RWPE2 (cell line): ENCODE measurements at places on chromosomes 7 and 10.
A peak's percentile ranks its signal among the peaks of the same experiment; 100 is the strongest.

DNA sequence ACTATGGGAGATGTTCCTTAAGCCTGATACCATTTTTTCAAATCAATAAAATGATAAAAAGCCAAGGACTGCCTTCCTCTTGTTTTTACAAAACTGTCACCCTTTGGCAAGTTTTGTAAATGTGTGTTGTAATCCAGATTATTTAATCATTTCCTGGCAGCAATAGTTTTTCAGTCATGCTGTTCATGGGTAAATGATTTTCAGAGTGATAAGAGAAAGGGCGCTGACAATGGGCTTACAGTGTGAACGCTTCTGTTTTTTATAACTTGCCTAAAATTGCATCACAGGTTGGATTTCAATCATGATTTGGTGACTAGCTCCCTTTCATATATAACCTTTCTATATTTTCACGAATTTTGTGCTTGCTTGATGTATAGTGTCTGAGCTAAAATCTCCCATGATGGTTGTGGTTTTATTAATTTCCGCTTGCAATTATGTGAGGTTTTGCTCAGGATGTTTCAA lies 19.0 kb upstream of the DMBT1 start:
- no peak overlapping the region for H3K4me3 ChIP-seq
- H3K27me3 ChIP-seq = no peaks in the 10 kb centered on the region
- no peaks in the 10 kb centered on the region for H3K36me3 ChIP-seq

GRCh38 chr7:100895956-100896731 lies 456 bp upstream of the ACHE start:
- peaks cover 8% of the 10 kb centered on the region for H3K4me1 ChIP-seq
- DNase-seq = no peak
- H3K4me3 ChIP-seq = peak overlapping the region; percentile 8
- no peak overlapping the region for H3K27ac ChIP-seq
- no peaks in the 10 kb centered on the region for H3K36me3 ChIP-seq

DNA sequence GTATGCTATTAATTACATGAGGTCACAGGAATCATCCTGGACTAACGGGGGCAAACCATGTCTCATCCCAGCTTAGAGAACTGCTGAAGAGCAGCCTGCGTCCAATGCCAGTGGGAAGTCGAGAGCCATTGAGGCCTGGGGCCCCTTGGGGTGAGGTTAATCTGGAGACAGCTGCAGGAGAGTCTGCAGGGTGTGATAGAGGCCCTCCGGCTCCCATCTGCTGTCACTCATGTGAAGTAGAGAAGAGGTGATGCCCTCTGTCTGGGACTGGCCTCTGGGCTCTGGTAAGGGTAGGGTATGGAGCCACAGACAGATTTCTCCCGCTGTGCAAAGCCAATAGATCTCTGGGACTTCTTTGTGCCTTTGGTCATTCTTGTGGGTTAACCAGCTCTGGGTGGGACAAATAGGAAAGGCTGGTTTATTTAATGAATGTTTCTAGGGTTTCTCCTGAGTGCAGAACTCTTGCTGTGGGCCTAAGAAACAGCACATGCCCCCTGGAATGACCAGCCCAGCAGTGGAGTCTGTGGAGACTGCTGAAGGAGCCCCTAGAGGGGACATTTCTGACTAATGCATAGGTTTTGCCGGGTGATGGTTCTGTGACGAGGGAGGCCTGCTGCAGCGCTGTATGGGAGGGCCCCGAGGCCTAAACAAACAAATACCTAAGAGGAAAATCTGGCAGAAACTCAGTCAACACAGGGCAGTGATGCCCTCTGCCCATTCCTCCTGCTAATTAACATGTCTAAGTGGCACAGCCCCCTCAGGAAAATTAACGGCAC lies 34.5 kb downstream of the CRHR2 start:
- H3K4me3 ChIP-seq = no peak overlapping the region
- no peak for DNase-seq
- H3K36me3 ChIP-seq = peaks cover 3% of the 10 kb centered on the region; the same call in 1 of the 2 replicates

DNA sequence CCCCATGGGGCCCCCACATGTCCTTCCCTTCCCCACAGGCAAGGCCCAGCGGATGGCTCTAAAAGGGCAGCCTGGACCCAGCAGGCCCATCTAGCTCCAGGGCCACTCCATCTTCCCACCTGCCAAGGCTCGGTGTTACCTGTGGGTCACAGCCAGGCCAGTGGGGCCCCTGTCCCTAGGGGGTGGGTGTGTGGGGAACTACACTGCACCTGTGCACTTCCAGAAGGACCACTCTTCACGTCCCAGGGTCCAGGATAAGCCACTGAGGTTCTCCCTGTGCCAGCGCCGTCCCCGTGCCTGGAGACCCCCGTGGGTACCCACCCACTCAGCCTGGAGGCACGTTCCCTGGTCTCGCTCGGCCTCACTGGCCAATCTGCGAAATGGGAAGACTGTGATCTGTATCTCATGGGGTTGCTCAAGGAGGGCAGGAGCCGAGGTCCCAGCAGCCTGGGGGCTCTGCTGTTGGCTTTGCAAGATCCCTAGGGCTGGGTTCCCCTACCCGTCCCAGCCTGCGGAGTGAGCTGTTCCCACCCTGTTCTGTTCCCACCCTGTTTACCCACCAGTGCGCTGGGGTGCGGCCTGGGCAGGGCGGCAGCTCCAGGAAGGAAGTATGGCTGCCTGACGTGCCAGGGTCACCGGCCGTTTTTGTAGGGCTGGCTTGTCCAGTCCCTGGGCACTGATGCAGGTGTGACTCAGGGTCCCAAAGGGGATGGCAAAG lies 4.6 kb downstream of the PWWP2B start:
- no peaks in the 10 kb centered on the region for H3K27me3 ChIP-seq
- peaks cover 13% of the 10 kb centered on the region for H3K36me3 ChIP-seq
- H3K4me1 ChIP-seq = peaks cover 12% of the 10 kb centered on the region
- H3K27ac ChIP-seq = no peak overlapping the region
- no peak overlapping the region for H3K4me3 ChIP-seq
- DNase-seq = no peak

DNA sequence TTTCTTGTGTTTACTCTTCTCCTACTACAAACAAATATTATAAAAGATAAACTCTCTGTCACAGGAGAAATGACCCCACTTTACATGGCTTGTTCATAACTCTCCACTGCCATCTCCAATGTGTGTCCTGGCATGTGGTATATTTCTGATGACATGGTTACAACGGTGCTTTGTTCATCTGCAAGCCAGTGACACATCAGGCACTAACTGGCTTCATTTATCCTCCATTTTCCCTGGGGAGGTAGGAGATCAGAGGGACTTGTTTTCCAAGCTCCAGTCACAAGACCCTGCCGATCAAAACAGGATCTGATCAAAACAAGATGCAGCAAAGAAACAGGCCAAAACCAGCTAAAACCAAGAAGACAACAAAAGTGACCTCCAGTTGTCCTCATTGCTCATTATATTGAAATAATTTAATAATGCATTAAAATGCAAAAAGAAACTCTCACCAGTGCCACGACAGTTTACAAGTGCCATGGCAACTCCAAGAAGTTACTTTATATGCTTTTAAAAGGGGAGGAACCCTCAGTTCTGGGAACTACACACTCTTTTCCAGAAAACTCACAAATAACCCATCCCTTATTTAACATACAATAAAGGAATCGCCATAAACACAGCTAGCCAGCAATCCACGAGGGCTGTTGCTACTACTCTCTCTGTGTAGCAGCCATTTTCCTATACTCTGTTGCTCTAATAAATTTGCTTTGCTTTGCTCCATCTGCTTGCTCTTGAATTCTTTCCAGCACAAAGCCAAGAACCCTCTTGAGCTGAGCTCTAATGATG lies 224.2 kb downstream of the XPNPEP1 start:
- H3K4me3 ChIP-seq = no peak overlapping the region
- no peak overlapping the region for H3K27ac ChIP-seq
- H3K4me1 ChIP-seq = no peaks in the 10 kb centered on the region
- H3K27me3 ChIP-seq = no peaks in the 10 kb centered on the region
- H3K36me3 ChIP-seq = no peaks in the 10 kb centered on the region

DNA sequence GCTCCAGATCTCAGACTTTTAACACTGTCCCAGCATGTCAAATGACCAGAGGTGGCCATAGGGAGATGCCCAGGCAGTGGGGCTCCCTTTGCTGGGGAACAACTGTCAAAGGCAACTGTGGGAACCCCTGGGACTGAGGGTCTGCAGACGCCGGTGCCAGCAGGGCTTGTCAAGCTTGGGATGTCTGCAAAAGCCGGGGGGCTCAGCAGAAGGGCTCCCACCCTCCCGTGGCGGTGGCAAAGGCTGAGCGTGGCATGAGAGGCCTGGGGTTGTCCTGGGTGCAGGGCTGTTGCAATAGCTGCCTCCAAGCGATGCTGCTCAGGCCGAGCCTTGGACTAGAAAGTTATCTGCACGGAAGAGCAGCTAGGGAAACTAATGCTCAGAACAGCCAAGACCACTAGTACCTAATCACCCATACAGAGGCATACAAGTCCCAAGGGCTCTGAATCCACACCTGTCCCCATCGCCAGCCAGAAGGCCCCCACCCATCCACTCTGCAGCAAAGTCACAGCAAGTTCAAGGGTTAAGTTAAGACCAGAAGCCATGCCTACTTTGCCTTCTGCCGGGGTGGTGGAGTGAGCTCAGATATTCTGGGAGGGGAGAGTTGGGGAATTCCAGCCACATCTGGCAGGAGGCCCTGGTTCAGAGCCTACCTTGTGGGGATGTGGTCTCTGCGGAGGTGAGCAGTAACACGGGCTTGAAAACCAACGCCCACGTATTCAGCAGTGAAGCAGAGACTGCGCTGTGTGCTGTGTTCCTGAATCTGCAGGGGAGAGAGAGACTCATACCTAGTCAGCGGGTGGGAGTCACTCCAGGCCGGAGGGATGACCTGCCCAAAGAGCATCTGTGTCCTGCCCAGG lies 4.6 kb downstream of the SH2B2 start:
- no peaks in the 10 kb centered on the region for H3K36me3 ChIP-seq
- no peaks in the 10 kb centered on the region for H3K4me1 ChIP-seq
- H3K27me3 ChIP-seq = no peaks in the 10 kb centered on the region
- peak; percentile 56 for DNase-seq
- H3K4me3 ChIP-seq = no peak overlapping the region
- H3K27ac ChIP-seq = no peak overlapping the region

GRCh38 chr7:37247861-37248260 lies 200.8 kb downstream of the ELMO1 start:
- H3K27me3 ChIP-seq = peaks cover 6% of the 10 kb centered on the region
- no peaks in the 10 kb centered on the region for H3K36me3 ChIP-seq
- no peak overlapping the region for H3K4me3 ChIP-seq
- H3K4me1 ChIP-seq = no peaks in the 10 kb centered on the region
- DNase-seq = no peak

- no peak overlapping the region for H3K27ac ChIP-seq
- no peaks in the 10 kb centered on the region for H3K4me1 ChIP-seq
- H3K4me3 ChIP-seq = no peak overlapping the region
- no peaks in the 10 kb centered on the region for H3K27me3 ChIP-seq
- no peaks in the 10 kb centered on the region for H3K36me3 ChIP-seq
Measured at GRCh38 chr7:38934051-38934450, 25.1 kb upstream of the VPS41 start.

DNA sequence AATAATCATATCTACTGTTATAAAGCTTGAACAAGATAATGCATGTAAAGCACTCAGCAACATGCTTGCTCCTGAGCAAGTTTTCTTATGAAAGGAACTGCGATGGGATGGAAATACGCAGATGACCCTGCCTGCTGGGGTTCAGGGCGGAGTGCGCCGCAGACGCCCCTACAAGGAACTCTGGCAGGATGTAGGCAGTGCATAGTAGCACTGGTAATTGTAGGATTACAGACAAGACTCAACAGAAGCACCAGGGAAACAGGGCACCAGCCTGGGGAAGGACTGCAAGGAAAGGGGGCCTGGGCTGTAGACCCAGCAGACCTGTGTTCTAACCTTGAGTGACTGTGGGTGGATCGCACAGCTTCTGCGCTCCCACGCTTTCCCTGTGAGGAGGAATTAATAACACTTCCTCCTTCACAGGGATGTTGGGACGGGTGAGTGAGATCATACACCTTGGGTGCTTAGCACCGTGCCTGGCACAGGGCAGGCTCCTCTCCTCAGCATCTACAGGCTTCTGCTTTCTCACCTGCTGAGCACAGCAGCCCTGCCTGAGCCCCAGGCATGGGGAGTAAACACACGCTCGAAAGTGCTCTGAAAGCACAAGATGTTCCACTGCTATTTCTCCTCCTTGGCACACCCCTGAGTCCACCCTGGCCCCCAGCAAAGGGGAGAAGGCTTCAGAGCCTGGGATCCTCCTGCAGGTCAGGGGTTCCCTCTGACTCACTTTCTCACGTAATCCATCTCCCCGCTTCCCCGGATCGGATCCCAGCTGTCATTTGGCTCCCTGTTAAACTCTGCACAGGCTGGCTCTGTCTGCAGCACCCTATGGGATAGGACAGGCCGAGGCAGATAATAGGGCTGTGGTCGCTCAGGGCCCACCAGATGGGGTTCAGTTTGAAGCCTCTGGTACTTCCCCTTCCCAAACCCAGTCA lies 19.2 kb downstream of the ITPRIP start:
- no peaks in the 10 kb centered on the region for H3K27me3 ChIP-seq
- peak overlapping the region; percentile 99 for H3K27ac ChIP-seq
- peaks cover 25% of the 10 kb centered on the region for H3K36me3 ChIP-seq
- DNase-seq = peak; percentile 18
- H3K4me3 ChIP-seq = no peak overlapping the region
- peaks cover 61% of the 10 kb centered on the region for H3K4me1 ChIP-seq

DNA sequence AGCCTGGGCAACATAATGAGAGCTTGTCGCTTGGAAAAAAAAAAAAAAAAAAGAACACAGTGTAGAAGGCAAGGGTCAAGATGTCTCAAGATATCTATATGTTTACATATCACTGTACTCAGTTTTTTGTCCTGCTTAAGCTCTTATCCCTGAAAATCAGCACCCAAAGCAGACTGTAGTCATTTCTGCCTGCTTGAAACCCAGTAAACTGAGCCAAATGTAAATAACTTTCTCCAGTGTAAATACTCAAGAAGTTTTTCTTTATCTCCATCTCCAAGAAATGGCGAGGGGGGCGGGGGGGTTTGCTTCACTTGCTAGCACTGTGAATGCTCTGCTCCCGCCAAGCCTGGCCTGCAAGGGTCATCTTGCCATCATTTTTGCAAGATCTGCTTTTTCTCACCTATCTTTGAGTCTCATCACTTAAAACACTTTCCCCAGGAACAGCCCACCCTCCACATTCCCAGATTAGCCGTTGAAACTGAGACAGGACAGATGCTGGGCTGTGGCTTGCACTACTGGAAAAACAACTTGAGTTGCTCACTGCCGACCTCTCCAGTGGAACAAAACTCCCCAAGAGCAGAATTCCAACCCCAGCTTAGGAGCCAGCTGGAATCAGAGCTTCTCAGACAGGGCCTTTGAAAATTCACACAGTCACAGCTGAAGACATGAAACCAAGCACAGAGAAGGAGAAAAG lies 54.6 kb downstream of the AFAP1L2 start:
- H3K27ac ChIP-seq = no peak overlapping the region
- DNase-seq = no peak
- no peak overlapping the region for H3K4me3 ChIP-seq
- no peaks in the 10 kb centered on the region for H3K27me3 ChIP-seq
- no peaks in the 10 kb centered on the region for H3K4me1 ChIP-seq

DNA sequence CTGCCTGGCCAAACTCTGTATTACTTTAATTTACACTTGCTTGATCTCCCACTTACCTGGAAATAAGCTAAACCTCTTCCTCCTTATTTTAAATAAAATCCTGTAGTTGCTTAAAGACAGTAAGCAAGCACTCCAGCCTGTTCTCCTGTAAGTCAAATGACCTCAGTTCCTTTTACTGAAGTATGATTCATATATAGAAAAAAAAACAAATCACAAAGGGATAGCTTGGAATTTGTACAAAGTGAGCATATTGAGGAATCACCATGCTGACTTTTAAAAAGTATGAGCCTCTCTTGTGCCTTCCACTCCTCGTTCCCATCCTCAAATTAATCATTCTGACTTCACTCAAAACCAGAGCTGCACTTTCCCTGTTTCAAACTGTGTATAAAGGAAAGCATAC lies 52.0 kb downstream of the C10orf90 start:
- no peaks in the 10 kb centered on the region for H3K27me3 ChIP-seq
- no peak overlapping the region for H3K4me3 ChIP-seq
- H3K36me3 ChIP-seq = no peaks in the 10 kb centered on the region
- H3K27ac ChIP-seq = no peak overlapping the region
- H3K4me1 ChIP-seq = no peaks in the 10 kb centered on the region
